ENCODE measurements at places on chromosomes 5 and 9.

DNA sequence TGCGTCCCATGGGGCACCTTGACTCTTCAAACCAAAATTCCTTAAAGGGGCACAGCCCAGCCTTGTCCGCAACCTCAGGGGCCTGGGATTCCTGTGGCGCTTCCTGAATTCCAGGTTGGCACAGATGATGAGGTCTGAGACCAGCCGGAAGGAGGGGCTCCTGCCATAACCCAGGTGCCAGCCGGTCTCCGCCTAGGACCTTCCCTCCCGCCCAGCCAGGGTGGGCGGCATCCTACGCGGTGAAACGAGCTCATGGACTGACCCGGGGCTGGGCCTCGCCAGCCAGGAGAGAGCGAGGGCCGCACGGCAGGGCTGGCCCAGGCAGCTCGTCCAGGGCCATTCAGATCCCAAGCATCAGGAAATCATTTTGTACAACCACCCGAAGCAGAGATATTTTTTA is 23.0 kb downstream of the AMBP start:
- no peak for DNase-seq

- DNase-seq, result no peak
Measured at GRCh38 chr5:167840527-167841130, 450.8 kb upstream of the WWC1 start.

- no peak for DNase-seq
Measured at GRCh38 chr5:27414099-27414498, 375.7 kb upstream of the CDH9 start.

- DNase-seq, result no peak
Measured at GRCh38 chr9:426976-427375, 212.3 kb downstream of the DOCK8 start.

DNA sequence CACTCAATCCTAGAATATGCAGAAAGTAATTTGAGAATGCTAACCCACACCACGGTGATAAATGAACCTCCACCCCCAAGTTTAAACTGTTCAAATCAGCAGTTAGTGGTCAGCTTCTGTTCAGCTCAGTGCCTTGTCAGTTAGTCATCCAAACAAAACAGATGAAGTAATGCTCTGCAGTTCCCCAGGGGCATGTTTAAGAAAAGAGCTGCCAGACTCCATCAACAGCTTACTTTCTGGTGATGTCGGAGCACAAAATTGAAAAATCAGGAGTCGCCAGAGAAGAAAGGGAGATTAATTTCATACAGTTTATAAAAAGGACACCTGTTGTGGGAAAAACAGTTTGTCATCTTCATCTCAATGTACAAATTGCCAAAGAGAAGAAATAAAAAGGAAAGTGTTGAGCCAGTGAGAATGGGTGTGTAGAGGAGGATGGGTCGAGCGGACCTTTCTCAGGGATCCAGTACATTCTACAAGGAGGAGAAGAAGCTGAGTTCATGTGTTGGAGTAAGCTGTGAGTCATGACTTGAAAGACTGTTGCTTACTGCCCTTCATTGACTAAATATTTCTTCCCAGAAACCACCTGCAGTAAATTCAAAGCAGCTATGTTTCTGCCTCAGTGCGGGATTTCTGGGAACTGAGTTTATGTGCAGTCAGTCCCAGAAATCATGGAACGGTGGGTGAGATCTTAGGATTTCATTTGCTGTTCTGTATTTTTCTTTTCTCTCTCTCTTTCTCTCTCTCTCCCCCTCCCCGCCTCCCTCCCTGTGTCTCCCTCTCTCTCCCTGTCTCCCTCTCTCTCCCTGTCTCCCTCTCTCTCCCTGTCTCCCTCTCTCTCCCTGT is 13.7 kb downstream of the TRIO start:
- no peak for DNase-seq

DNA sequence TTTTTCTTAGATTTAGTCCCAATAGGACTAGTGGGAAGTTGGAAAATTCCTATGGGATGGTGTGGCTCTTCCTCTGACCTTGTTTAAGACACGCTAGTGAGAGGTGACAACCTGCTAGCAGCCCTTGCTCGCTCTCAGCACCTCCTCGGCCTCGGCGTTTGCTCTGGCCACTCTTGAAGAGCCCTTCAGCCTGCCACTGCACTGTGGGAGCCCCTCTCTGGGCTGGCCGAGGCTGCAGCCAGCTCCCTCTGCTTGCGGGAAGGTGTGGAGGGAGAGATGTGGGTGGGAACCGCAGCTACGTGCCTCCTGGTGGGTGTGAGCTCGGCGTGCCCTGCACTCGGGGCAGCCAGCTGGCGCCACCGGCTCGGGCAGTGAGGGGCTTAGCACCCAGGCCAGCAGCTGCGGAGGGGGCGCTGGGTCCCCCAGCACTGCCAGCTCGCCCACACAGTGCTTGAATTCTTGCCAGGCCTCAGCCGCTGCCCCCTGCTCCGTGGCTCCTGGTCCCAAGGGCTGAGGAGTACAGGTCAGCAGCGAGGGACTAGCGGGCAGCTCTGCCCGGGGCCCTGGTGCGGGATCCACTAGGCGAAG is 254.5 kb upstream of the ANKRD55 start:
- no peak for DNase-seq

DNA sequence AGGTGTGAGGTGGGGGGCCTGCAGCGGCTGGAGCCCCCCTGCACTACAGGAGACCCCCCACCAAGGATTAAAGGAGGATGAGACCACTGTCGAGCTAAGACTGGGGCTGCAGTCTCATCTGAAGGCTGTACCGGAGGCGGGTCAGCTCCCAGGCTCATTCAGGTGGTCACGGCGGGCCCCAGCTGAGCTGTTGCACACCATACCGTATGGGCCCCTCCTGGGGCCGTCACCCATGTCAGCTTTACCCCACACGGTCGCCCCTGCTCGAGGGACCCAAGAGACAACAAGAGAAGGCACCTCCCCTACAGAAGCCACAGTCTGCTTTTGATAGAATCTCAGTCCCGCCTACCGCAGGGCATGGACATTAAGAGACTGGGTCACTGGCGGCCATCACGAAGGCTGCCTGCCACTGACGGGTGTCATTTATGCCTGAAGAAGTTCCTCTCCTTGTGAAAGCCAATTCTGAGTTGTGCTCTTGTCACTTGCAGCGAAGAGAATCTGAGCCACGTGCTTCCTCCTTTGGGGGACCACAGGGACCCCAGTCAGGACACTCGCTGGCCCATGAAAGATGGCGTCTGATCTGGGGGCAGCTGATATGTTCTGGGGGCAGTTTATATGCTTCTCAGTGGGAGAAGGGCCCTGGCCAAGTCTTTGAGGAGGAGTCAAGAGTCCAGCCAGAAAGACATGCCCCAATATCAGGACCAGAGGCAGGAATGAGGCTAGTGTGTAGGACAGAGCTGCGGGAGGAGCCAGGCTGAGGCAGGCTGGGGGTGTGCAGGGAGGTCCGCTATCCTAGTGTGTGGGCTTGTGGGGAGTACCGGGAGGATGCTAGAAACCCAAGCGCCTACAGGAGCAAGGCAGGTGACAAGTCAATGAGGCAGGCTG is 102.4 kb downstream of the ZNF354C start:
- DNase-seq, result no peak

DNA sequence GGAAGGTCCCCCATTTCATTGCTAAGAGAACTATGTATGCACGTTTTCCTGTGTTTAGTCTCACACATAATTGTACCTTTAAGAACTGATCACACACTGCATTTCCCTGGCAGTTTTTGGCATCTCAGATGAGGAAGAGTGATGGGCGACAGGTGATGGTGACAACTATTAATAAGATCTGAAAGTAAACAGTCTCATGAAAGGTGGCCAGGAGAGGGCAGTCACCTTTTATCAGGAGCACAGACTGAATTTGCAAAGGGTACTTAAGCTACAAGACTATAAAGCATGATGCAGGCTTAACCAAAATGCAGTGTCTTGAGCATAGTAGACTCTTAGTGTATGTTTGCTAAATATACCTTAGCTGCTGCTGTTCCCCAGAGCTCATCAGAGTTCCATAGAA is 91.5 kb downstream of the GHR start:
- peak; percentile 18 for DNase-seq

- DNase-seq, result no peak
Measured at GRCh38 chr5:40832345-40832744, 2.7 kb downstream of the RPL37 start.

- no peak for DNase-seq
Measured at GRCh38 chr5:65512170-65512937, 30.6 kb upstream of the ADAMTS6 start.

- DNase-seq, result no peak
Measured at GRCh38 chr9:6219040-6219439, 3.4 kb downstream of the IL33 start.

DNA sequence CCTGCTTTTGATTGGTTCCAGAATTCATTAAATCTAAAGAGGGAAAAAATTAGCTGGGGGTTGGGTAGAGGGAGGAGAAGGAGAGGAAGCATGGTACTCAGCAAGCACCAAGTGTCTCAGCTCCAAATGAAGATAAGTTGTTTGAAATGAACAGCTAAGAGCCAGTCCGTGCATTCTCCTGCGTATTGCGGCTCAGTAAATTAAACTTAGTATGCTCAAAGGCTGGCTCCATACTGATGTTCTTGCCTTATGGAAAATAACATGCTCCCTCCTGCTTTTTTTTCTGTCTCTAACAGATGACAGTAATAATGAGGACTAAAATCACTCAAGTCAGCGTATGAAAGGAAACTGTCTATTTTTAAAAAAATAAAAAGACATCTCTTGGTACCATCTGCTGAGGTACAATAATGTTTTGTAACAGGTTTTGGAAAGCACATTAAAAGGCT is 161.0 kb downstream of the SPATA31D1 start:
- no peak for DNase-seq

- no peak for DNase-seq
Measured at GRCh38 chr5:171306166-171306565, 2.9 kb upstream of the TLX3 start.

GRCh38 chr5:131280417-131280816 is 16.6 kb downstream of the CDC42SE2 start:
- peak; percentile 53 for DNase-seq

DNA sequence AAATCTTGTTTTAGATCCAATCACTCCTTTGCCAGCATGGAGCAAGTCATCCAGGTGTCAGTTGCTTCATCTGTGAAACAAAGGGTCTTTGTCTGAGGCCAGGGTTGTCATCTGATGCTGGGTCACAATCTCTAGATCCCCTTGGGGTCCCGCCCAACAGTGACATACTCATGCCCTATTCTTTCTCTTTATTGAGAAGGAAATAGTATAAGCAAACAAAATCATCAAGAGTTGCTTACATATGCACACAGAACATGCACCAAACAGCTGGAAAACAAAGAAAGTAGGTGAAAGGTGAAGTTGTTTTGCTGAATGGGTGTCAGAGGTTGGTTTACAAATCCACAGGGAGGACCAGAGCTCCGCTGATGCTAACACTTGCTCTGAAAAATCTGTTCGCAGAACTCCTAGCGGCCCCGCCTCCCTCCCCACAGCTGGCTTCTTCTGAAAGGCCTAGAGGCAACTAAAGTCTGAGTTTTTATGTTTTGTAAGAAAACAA is 106.1 kb upstream of the SLC44A1 start:
- no peak for DNase-seq

DNA sequence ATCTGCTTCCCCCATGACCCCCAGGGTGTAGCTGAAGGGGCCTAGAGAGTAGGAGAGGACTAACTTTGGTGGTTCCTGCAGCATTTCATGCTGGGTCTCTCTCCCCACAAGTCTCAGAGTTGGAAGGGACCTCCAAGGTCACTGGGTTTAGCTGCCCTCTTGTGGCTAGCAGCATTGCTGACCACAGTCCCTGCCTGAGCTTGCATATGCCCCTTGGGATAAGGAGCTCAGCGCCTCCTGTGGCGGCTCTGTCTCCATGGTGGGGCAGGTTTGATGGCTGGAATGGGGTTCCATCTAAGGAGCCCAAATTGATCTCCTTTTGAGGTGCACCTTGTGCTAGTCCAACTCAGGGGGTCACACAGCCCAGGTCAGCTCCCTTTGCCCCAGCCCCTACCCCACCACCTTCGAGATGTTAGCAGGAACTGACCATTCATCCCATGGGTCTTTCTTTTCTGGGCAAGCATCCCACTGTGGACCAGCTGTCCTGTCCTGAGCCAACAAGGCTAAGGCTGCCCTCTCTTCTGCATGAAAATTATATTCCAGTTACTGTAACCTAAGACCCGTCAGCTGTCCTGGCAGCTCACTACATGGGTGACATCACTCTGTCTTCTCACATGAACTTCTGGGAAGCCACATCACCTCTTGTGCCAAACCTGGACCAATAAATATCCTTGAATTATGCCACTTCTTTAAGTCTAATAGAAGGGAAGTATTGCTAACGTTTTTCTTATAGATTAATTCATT is 196.2 kb downstream of the HSPA4 start:
- peak; percentile 71 for DNase-seq

GRCh38 chr5:133373121-133373870 is 239.0 kb downstream of the FSTL4 start:
- peak; percentile 24 for DNase-seq

- no peak for DNase-seq
Measured at GRCh38 chr5:172151661-172152210, 36.3 kb downstream of the STK10 start.

GRCh38 chr9:26191711-26192110 is 513.5 kb upstream of the TUSC1 start:
- DNase-seq, result no peak

DNA sequence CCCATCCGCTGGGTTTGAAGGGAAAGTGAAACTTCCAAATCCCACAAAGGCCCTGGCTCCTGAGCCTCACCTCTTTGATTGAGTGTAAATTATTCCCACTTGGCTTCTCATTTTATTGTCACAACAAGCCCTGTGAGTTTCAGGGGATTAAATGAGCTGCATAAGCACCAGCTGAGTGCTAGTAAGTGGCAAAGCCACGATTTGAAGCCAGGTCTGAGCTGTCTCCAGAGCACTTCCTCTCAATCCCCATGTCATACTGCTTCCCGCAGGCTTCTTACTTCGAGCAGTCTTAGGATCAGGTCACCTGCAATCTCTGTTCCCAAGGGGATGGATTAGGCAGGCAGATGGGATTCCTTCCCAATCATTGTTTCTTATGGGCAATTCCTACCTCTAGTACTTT is 18.0 kb downstream of the RPS14 start:
- DNase-seq, result no peak

DNA sequence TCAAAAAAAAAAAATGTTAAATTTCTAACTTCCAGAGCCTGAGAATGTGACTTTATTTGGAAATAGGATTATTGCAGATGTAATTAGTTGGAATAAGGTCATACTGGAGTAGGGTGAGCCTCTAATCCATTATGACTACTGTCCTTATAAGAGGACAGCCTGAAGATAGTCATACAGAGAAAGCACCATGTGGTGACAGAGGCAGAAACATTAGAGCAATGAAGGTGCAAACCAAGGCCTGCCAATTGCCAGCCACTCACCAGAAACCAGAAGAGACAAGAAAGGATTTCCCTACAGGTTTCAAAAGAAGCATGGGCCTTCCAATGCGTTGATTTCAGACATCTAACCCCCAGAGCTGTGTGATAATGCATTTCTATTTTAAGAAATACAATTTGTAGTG is 659.2 kb upstream of the CHD1 start:
- DNase-seq, result no peak

DNA sequence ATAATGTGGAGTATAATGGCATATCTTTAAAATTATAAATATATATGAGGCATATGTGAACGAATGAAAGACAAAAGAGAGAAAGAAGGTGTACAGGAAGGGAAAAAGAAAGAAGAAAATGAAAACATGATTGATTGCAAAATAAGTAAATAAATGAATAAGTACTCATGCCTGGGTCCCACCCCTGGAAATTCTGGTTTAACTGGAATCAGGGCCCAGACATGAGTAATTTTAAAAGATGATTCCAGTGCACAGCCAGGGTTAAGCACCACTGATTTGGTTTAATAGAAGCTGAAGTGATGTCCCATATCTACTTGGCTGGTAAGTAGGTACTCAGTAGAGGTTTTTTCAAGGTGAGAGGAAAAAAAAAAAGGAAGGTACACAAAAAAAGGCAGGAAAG is 34.0 kb upstream of the HOMER1 start:
- no peak for DNase-seq
